ENCODE measurements at places on chromosomes 12 and 14. TPM values are rescaled to one million over a fixed set of nuclear protein-coding genes. Genes with fewer than 3 reads are reported as not detected.

B3GNT4 gene
- total RNA-seq, result 0.09 TPM

RNASE3 gene
- total RNA-seq, result not detected

DHH gene
- total RNA-seq, result under 0.01 TPM

OTUB2 gene
- total RNA-seq, result 0.85 TPM

NR1H4 gene
- total RNA-seq, result 0.37 TPM

SERPINA9 gene
- total RNA-seq, result not detected

TAS2R50 gene
- total RNA-seq, result 2.4 TPM

LIN52 gene
- total RNA-seq, result 9.8 TPM

PLEKHD1 gene
- total RNA-seq, result under 0.01 TPM

FOS gene
- total RNA-seq, result 13.8 TPM

GPR84 gene
- total RNA-seq, result not detected

NEUROD4 gene
- not detected for total RNA-seq

HOXC9 gene
- total RNA-seq, result 0.28 TPM

GPRC5D gene
- total RNA-seq, result not detected

ERO1A gene
- total RNA-seq, result 44.2 TPM

IL23A gene
- total RNA-seq, result not detected

ART4 gene
- total RNA-seq, result under 0.01 TPM

CHST11 gene
- 2.4 TPM for total RNA-seq

MMP14 gene
- 348 TPM for total RNA-seq

IAPP gene
- total RNA-seq, result not detected

ADAMTS20 gene
- under 0.01 TPM for total RNA-seq

MGST1 gene
- 69.8 TPM for total RNA-seq
